ENCODE measurements at places on chromosomes 4 and X.
A peak's percentile ranks its signal among the peaks of the same experiment; 100 is the strongest.

DNA sequence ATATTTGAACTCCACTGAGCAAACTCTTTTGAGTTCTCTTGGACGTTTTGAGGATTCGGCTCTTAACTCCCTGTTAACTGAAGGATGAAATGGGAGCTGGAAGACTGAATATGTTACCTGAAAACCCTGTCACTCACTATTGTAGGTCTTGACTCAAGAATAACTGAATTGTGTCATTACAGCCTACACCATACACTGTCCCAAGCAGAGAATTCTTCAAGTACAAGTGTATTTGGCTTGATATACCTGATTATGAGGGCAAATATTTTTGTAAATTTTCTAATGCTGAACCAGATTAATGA is 276.1 kb downstream of the CFAP299 start:
- no peak for DNase-seq

DNA sequence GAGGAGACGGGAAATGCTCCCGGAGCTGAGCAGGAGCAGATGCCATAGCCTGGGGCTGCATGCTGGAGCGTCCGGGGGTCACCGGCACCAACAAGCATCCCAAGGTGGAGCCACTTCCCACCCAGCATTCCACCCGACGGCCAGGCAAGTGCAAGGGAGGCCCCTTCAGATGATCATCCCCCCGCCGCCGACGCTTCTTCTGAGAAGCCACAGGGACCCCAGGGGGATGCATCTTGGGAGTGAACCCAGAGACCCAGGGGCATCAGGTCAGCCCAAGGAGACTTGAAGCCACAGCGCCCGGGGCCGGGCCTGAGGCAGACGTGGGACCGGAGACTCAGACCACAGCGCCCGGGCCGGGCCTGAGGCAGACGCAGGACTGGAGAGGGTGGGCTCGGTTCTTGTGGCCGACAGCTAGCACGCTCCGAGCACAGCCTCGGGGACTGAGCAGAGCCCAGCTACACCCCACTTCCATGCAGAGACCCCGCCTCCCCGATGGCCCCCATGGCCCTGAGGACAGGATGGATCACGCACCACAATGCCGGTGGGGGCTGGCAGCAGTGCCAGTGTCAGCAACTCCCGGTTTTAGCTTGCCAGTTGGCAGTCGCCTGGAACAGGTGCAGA is 33.0 kb upstream of the CPLX1 start:
- DNase-seq = peak; percentile 70

DNA sequence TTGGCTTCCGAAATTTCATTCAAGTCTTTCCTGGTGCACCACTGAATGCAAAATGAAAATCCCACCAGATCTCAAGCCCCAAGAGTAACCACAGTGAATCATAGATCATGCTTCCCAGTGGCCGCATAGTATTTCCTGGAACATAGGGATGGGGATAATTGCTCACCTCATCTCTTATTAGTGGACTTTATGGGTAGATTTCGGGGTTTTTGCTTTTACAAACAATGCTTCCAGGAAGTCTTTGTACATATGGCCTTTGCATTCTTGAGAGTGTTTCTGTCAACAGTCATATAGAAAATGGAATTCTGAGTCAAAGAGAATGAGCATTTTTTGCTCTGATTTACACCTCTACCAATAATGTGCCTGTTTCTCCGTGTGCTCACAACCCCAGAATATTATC is 53.4 kb downstream of the PPEF2 start:
- no peak for DNase-seq

DNA sequence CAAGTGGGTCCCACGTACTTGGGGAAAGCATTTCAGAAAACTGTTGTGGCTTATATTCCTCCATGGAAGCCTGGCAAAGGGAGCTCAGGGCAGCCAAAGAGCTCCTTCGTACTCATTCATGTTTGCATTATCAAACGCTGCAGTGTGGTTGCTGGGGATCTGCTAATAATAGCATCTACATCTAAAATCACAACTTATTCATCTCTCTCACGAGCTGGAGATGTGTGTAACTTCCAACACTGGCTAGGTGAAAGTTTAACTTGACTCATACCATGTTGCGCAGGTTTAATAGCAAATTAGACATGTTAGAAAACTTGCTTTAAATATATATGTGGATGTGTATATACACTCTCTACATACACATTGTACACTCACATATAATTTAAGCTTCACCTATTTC is 415.1 kb downstream of the AFF2 start:
- DNase-seq = no peak

- no peak for DNase-seq
Measured at GRCh38 chr4:42359711-42360110, 37.6 kb upstream of the SHISA3 start.

- DNase-seq = no peak
Measured at GRCh38 chrX:32673193-32673592, 538.2 kb downstream of the DMD start.

- no peak for DNase-seq
Measured at GRCh38 chr4:150768497-150768896, 186.5 kb downstream of the MAB21L2 start.

DNA sequence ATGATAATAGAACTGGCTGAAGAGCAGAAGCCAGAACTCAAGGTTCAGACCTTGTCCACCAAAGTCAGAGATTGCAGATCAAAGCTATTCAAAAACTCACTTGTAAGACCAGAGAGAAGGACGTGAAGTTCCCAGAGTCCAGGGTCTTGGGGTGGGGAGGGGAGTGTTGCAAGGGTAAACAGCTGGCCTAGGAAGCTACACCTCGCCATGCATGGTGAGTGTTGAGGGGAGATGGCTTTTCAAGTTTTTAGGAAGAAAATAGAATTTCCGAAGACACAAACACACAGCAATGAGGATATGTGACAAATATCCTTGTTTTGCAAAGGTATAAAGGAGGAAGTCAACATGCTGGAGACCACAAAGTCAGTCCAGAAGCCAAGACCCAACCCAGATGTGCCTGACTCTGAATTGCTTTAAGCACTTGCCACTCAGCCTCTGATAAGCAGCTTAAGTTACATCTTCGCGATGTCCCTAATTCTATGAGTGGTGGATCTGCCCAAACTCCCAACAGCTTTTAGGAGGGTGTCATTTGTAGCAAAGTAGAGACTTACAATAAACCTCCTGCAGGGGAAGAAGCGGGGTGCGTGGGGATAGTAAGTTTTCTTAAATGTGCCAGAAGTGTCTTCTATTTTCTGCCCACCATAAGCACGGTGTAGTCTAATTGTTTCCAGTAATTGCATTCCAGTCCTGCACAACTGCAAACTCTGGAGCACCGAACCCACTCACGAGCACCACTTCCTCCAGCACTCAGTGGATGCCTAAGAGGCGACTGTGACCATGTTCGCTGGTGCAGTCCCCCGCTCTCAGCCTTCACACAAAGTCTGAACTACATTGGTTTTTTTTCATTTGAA is 26.5 kb downstream of the HAND2 start:
- no peak for DNase-seq

DNA sequence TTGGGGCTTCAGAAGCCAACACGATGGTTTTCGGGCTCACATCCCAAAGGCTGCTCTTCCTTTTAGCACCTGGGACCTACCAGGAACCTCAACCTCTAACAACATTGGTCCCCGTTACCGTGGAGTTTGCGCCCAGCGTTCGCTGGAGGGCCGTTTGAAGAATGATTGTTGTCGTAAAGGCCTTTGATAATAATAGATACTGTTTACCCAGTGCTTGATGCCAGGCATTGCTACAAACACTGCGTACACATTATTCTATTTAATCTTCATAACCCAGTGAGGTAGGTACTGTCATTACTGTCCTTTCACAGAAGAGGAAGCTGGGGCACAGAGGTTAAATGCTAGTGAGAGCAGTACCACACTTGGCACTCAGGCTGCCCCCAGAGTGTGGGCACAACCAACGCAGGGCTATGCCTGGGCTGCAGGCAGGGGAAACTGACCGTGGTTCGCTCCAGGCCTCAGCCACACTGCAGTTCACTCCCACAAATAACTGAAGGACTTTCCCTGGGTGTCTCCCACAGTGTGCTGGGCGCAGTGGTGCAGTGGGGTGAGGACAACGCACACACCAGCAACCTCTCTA is 1.0 kb upstream of the ACSL1 start:
- DNase-seq = no peak

DNA sequence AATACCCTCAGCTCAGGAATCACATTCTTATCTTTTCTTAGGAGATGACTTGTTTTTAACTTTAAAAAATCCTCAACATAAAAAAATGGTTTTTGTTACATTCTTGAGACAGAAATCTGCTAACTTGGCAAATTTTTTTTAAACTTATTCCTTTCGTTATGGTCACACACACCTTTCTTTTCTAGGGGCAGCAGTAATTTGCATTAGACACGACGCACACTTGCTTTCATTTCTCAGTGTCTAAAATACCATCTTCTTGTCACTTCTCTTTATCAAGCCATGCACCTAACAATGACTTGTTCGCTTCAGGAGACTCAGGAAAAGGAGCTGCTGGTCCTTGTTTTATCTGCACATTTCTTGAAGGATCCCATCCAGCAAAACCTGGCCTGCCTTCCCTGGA is 112.6 kb upstream of the TBL1X start:
- DNase-seq = no peak

DNA sequence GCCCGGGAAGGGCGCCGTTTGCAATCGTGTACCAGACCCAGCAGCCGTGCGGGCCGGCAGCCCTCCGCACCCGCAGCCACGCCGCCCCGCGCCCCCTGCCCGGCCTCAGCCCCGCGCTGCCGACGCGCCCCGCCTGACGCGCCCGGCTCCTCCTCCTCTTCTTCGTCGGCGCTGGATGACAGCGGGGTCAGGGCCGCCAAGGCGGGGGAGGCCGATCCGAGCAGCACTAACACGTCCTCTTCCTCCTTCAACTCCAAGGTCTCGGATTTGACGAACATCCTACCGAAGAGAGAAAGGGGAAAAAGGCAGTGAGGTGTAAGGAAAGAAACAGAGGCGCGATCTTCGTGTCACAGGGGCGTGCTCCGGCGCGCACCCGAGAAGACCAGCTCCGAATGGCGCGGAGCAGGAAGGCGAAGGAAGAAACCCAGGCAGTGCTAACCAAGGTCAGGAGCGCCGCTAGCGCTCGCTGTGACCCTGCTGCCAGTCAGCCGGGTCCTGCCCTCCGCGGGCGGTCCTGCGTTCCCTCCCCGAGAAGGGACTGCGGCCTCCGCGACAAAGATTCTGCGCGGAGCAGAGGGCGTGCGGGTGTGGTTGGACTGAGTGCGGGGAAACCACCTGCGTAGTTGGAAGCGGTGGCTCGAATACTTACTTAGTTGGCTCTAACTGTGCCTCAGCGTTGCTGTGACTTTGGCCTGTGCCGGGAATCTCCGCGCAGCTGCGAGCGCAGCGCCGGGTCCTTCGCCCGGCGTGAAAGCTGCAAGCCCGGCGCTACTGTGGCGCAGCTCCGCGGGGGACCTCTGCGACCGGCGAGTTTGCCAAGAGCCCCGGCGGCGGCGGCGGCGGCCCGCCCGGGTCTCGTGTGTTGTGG is 548 bp downstream of the NEUROG2 start:
- no peak for DNase-seq

- no peak for DNase-seq
Measured at GRCh38 chr4:6001680-6002491, 16.3 kb downstream of the C4orf50 start.

GRCh38 chr4:151045907-151046306 is 30.8 kb upstream of the LRBA start:
- DNase-seq = no peak

DNA sequence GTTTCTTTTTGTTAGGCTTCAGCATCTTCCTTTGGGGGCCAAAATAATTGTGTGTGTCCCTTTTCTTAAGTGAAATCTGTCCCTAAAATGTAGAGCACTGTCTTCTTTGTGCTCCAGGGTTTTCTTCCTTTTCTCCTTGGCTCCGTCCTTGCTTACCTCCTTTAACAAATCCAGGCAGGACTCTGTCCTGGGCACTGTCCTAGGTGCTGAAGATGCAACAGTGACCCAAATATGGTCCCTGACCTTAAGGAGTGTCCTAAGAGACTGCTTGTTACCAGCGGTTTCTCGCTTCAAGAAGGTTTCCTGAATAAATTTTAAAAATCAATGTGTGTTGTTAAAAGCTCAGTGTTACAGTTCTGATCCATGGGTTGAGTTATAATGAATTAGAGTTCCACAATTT is 471.8 kb downstream of the KCNIP4 start:
- no peak for DNase-seq

DNA sequence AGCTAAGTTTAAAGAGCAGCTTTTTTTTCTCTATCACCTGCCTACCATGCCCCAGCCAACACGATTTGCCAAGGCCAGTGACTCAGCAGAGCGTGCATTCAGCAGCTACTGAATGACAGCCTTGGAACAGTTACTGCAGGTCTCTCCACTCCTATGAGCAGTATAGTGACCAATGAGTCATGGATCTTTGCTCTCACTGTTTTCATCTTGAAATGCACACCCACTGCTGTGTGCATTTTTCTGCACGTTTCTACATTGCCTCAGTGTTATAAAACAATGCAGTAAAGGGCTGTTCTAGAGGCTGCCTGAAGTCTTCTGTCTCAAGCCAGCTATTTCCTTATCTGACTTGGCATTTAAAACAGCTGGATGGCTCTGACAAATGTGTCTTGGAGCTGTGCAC is 66.0 kb upstream of the C4orf54 start:
- DNase-seq = no peak

DNA sequence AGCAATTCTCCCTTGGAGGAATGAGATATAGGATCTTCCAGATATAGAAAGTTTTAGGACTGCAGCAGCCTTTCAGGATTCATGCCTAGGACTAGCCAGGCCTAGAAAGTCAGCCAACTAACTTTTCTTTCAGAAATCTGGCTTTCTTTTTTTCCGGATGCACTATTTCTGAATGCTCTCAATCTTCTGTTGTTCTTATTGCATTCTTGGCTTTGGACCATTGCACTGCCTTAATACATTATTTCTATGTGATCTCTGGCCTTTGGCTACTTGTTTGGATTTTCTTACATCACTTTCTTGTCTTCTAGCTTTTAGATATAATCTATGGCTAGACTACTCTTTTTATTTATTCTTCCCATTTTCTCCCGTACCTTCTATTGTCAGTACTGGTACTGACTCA is 813.1 kb upstream of the HTR2C start:
- DNase-seq = no peak

DNA sequence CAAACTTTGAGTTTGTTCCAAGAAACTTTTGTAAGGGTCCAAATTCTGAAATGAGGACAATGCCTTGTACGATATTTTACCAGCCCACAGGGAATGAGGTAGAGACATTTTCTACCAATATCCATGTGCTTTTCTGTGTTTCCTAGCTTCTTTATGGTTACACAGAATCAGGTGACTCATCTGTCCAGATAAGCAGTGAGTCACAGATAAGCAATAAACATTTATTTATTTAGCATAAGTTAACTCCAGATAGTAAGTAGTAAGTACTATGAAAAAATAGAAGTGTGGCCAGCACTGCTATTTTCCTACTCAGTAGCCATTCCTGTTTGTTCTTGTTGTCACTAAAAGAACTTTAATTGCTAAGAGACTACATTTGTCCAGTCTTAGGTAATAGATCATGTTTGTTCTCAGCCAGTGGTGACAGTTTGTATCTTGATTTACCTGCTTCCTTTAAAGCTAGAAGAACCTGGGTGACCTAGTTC is 7.4 kb downstream of the AFF1 start:
- no peak for DNase-seq

GRCh38 chr4:74037076-74037955 is 1.2 kb downstream of the CXCL3 start:
- no peak for DNase-seq

GRCh38 chr4:74770226-74770910 is 24.0 kb downstream of the BTC start:
- no peak for DNase-seq

GRCh38 chr4:89312066-89312465 is 4.5 kb upstream of the GPRIN3 start:
- no peak for DNase-seq

All from posterior cingulate gyrus (tissue), 11 donors.